ENCODE measurements at places on chromosomes 11 and 22.

DNA sequence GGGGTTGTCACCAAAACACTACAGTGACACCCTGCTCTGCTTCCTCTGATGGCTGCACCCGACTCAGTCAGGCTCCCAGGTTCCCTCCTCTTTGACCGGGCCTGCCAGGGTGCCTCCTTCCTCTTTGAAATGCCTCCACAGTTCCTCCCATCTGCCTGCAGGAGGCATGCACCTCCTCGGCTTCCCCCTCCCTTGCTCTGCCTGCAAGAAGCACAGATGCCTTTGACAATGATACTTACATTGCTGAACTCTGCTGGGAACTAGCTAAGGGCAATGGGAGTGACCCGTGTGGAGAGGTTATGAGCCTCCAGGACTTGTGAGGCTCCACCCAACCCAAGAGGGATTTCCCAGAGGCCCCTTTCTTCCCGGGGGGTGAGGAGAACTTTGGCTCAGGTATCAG is 674.1 kb downstream of the OPCML start:
- no peak for DNase-seq

GRCh38 chr22:21067901-21068680 is 22.3 kb downstream of the LRRC74B start:
- DNase-seq, result no peak

GRCh38 chr22:38317995-38318715 is 922 bp upstream of the CSNK1E start:
- no peak for DNase-seq

DNA sequence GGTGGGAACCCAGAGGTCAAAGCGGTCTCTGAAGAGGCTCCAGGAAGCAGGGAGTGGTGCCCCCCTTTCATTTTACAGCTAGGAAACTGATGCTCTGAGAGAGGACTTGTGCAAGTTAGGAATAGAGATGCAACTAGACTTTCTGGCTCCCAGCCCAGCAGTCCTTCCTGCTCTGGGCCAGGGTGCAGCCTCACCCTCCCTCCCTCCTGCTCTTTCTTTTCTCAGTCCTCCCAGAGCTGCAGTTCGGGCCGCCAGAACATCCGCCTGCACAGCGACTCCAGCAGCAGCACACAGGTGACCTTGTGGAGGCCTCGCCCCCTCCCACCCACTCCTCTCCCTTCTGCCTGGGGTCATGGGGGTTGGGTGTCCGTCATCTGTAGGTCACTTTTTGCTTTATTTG is 51.5 kb downstream of the LHFPL7 start:
- no peak for DNase-seq

- DNase-seq, result no peak
Measured at GRCh38 chr11:21650961-21651360, 541.9 kb upstream of the ANO5 start.

DNA sequence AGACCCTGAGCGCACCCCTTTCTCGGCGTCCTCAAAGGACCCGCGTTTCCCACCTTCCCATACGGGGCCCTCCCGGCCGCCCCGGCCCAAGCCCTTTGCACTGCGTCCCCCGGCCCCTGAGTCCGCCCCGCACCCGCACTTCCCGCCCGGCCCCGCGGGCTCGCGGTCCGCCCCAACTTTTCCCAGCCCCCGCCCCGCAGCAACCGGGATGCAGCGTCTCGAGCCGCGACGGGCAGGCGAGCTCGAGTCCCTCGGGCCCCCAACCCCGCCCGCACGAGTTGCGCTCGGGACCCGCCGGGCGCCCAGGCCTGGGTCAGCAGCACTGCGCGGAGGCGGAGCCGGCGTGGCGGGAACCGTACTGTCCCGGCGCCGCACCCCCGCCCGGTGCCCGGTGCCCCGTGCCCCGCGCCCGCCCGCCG is 371 bp downstream of the SMCO4 start:
- no peak for DNase-seq

- DNase-seq, result peak; percentile 90
Measured at GRCh38 chr22:31346255-31346732, at the start of gene PATZ1. PATZ1 (minus strand) TSS chr22:31346346; CDS start chr22:31345602, 744 bp downstream.

- DNase-seq, result peak; percentile 64
Measured at GRCh38 chr11:57511741-57512430, 3.6 kb downstream of the SLC43A1 start.

DNA sequence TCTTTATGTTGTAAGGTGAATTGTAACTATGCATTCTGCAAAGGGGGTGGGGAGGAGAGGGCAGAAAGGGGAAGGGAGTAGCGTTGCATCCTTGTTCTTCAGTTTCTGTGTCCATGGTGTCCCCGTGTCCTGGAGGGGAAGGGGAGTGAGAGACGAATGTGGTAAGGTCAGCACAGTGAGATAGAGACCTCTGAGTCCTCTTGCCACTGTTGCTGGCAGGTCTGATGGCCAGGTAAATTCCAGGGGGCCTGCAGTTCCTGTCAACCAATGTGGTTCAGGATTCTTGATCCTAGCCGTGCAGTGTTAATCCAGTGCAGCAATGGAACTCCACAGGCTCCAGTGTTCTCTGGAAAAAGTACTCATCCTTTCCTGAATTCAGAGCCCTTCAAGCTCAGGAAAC is 14.6 kb upstream of the ADSL start:
- no peak for DNase-seq

DNA sequence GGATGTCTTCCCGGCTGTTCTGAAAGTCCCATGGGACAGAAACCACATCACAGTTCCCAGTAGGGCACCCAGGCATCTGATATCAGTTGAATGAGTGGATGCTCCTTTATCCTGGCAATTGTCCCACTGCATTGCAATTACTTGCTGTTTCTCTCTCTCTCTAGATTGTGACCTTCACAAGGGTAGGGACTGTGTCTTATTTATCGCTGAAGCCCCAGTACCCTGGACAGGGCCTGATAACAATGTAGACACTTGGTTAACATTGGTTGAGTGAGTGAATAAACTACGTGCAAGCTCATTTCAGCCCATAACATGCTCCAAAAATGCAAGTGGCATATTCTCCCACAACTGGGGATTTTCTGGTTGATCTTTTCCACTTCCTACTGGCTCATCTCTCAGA is 193.7 kb upstream of the NARS2 start:
- DNase-seq, result no peak

GRCh38 chr11:119701591-119702549 is 27.1 kb downstream of the NECTIN1 start:
- DNase-seq, result no peak

GRCh38 chr11:96215110-96215782 is 127.7 kb downstream of the MAML2 start:
- DNase-seq, result peak; percentile 93

- no peak for DNase-seq
Measured at GRCh38 chr11:71223671-71224660, 28.4 kb downstream of the SHANK2 start.

DNA sequence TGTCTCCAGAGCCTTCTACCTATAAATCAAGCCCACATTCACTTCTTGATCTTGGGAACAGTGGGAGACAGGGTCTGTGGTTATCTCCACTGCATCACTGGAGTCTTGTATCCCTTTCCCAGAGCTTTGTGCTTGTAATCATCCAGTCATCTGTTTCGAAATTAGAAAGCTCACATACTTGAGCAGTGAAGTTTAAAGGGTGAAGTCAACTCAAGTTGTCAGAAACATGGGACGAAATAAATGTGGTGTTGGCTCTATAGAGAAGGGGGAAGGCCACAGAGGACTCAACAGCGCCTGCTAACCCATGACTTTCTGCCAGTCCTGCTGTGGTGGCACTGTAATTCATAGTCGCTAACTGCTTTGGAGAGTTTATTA is 197.5 kb downstream of the DBX1 start:
- DNase-seq, result no peak

GRCh38 chr11:61332281-61332796 is 566 bp downstream of the DDB1 start:
- DNase-seq, result peak; percentile 10

DNA sequence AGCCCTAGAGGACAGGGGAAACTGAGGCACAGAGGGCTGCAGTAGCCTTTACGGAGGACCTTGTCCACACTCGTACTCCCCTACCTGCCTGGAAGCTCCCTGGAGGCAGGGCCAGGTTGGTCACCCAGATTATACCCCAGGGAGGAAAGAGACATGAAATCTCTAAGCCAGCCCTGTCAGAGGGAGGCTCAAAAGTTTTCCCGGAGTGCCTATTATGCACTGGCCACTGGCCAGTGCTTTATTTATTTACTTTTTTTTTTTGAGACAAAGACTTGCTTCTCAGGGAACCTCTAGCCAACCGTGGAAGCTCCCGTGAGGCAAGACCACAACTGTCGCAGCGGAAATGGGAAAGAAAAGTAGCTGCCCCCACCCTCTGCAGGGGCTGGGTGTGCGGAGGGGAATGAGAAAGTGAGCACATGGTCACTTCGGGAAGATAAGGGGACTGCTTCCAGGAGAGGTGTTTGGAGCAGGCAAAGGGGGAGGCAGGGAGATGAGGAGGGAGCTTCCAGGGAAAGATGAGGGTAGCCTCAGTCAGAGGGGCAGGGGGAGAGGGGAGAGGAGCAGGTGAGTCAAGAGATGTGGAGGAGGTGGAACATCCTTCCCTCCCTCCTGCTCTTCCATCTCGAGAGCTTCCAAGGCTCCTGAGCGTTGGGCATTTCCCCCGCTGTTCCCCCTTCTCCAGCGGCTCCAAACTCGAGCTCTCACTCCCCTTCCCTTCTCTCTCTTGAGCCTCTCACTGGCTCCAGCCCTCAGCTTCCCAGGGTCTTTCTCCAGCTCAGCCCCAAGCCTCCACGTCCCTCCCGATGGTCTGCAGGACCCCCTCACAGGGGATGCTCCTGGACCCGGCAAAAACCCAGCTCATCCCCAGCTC is 4.3 kb downstream of the IL2RB start:
- no peak for DNase-seq

GRCh38 chr22:48805516-48805915 is 1022.2 kb downstream of the BRD1 start:
- no peak for DNase-seq

- DNase-seq, result no peak
Measured at GRCh38 chr11:7640816-7641215, 32.5 kb downstream of the CYB5R2 start.

- DNase-seq, result no peak
Measured at GRCh38 chr11:132844956-132845696, 687.2 kb downstream of the OPCML start.

DNA sequence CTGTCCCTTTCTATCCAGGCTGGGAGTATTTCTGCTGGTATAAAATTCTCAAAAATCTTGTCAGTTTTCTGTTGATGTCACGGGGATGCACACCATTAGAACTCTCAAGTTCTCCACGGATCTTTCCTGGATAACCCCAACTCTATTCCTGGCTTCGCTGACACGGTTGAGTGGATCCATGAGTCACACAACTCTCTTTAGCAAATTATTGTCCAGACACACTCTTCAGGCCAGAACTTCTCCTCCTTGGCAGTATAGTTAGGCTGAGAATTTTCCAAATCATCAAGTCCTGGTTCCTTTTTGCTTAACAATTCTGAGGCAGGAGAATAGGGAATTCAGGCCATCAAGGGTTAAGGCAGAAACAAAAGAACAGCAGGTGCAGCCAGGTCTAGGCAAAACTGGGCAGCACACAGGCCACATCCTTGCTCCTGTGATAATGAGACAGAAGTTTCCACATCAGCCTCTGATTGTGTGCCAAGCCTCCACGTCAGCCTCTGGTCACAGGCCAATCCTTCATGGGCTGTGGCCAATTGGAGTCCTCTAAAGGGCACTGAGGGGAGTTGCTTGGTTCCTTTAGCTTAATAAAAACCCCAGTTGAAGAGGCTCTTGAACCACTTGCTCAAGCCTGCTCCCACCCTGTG is 5.7 kb upstream of the ACAT1 start:
- DNase-seq, result peak; percentile 9

- peak; percentile 50 for DNase-seq
Measured at GRCh38 chr11:72781313-72782080, 12.3 kb downstream of the STARD10 start.

DNA sequence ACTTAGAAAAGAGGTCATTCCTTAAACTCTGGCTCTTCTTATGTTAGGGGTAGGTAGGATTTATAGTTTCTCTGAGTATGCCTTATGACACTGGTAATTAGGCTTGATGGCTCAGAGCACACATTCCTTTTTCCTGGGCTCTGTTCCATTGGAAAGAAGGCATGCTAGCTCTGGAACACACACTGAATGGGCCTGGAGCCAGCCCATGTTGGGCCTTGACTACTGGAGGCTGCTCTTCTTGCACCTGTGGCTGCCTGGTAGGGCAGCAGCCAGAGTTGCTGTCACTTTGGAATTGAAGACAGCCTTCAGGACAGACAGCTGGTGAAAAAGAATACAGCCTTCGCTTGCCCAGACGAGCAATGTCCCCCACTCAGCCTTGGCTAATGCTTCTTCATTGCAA is 18.2 kb downstream of the MCAM start:
- no peak for DNase-seq

DNA sequence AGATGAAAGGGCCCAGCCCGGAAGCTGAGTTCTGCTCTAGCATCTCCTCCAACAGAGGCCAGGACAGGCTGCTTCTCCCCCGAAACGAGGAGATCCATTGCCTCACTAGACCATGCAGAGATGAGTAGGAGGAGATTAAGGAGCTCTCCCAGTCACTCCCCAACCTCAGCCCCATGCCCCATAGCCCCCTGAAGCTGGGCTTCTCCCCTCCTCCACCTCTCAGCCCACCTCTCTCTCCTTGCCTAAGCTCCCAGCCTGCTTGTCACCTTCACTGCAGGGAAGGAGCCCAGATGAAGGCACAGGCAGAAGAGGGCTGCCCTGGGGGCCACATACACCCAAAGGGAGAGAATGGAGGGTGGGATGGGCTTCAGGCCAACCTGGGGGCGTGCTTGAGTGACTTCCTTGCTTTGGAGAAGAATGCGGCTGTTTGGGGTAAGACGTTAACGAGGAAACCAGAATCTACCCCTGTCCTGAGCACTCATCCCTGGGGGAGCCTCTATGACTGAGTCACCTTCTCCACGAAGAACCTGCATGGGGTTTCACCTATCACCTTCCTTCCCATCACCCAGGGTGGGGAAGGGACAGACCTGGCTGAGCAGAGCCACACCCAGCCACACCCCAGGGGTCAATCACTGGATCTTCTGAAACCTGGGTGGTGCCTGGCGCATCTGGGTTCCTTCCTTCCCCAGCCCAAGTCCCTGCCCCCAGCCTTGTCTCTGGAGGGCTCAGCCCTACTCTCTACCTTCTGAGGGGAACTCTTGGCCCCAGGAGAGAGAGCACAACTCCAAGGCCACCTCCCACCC is 11.6 kb upstream of the GNAZ start:
- no peak for DNase-seq

DNA sequence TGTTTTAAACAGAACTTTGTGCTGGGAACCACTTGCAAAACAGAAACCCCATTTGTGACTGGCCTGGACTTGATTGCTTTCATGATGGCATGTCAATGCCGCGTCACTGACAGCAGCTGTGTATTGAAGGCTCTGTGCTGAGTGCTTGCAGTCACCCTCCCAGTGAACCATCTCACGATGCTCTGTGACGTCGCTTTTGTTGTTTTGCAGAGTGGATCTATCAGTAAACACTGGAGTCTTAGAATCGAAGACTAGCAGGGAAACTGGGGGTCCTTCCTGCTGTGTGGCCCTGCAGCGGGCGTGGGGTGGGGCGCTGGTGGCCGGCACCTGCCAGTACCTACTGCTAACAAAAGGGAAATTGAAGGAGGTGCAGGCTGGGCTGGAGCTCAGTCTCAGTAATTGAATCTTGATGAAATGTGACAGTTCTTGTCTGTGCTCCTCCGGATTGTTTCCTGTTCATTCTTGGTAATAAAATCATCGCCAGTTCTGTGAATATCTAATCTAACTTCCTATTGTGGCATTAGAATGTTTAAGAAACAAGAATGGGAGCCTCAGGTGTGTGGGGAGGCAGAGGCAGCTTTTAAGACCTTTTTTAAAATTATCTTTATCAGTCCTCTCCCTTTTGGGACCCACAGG is 50.5 kb upstream of the PARVG start:
- no peak for DNase-seq

- no peak for DNase-seq
Measured at GRCh38 chr22:19578180-19579004, 54.2 kb upstream of the CLDN5 start.
